ENCODE measurements at places on chromosomes 4 and X.

DNA sequence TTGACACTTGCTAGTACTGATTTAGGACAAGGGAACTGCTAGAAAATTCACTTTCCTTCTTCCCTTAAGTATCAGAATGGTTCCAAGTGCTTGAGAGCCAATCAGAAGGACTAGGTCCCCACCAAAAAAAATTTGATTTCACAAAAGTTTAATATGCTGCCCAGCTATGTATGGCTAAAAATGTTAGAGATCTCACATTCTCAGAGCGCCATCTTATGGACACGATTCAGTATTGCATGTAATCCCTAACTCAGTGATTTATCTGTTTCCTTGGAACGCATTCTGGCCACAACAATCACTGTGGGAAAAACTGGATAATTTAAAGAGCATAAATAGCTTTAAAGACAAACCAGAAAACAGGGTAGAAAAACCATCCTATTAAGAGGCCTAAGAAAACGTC, 255.1 kb upstream of the GPC4 start:
- DNase-seq, result no peak

GRCh38 chr4:36502350-36502749, 220.9 kb downstream of the DTHD1 start:
- DNase-seq, result no peak

DNA sequence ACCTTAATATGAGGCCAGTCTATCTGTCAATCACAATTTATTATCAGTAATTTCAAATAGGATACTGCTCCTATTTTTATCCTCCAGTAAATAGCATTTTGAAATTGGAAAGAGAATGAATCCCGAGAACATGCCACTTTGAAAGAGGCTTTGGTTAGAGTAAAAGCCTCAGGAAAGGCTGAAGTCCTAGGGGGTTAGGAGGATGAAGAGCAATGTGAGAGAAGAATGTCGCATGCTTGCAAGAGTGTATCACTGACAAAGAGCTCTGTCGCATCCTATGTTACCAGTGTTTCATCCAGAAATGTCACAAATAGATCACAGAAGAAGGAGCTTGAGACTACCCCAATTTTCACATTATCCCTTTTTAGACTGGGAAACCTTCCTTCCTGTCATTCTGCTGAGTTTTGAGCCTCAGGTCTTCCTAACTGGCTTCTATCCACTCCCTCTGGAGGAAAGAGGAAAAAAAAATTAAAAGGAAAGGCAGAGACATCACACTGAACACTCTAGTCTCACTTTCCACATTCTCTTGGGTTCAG, 39.8 kb downstream of the GPM6A start:
- no peak for DNase-seq

GRCh38 chrX:69556060-69557011, 52.2 kb downstream of the NALF2 start:
- no peak for DNase-seq

GRCh38 chrX:74925225-74926088, at the start of gene NEXMIF:
TSS of gene NEXMIF (minus strand) at chrX:74925452.
- peak; percentile 31 for DNase-seq

- no peak for DNase-seq
These were observed 30.7 kb upstream of the CLCN4 start for GRCh38 chrX:10126044-10126443.

DNA sequence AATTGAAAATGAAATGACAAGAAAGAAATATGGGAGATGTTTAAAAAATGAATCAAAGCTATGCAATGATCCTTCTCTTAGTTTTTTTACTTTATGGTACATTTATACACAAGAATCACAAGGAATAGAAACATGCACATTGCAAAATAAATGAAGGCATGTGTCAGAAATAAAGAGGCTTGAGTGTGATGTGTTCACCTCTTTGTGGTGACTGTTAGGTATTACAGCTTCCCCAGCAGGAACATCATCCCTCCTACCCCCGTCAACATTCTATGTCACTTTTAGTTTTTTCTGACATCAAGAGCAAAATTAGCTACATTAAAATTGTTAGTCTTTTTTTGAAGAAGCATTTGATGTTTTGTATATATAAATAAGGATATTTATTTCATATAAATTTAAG, 214.8 kb downstream of the SLC4A4 start:
- DNase-seq, result no peak

DNA sequence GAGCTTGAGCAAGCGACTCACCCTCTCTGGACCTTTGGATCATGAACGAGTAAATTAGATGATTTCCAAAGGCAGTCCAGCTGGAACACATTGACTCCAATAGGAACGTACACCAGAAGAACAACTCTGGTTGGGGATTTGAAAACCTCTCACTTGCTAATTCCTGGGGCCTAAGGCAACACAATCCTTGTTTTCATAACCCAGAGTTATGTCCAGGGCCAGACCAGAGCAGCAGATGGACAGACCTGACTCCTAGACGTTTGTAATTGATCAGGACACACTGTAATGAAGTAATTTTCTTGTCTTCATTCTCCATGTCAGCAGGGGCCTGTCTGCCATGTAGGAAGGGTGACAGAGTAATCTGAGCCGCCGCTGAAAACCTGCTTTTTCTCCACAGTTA, 283.9 kb downstream of the IDS start:
- no peak for DNase-seq

DNA sequence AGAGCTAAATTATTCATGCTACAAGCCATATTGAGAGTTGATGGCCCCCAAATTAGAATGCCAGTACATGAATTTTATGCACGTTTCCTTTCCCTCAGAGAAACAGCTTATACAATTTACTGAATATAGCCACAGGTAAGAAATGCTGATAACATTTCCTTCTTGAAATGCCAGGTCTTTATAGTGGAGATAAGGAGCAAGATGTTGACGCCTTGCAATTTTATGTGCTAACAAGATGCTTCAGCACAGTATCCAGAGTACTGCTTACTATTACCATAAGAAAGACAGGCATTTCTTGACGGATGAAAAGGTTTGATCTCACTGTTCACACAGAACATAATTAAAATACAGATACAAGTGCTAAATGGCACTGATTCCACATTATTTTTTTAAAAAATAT, 223.2 kb upstream of the CTSO start:
- DNase-seq, result no peak

DNA sequence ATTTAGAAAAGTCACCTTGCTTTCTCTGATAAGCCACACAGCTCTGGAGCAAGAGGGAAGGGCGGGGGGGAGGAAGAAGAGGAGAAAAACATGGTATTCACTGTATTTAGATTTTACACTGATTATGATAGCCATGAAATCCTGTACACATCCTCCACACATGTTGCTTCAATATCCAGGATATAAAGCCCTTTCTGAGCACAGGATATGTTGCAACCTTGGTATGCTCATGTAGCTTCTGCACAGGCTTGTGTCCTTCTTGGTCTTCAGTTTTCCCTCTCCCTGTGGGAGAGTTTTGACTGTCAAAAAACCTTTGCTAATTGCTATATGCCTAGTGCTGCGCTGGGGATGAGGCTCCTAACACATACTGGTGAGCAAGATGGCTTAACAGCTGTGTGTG, 61.9 kb upstream of the DAPP1 start:
- DNase-seq, result no peak

DNA sequence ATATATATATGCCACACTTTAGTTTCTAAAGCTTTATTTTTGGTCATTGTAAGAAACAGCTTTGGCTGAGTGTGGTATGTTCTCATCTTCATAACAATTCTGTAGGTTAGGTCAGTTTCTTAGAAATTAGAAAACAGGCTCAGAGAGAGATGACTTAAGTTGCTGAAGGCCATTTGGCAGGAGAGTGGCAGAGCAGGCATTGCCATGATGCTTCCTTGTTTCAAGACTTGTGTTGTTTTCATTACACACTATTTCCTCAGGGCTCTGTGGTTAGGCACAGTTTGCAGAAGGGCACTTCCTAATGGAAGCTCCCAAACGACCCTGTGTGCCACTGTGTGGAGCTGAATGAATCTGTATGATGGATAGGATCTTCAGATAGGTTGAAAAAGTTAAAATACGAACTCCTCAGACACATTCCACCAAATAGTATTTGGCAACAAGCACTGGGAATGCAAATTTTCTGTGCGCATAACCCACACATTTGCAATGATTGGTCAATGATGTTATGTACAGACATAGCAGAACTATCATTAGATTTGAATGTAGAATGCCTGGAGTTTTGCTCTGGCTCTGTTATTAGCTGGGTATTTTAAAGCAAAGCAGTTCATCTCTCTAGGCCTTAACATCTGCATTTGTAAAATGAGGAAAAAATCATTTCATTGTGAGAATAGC, 274.3 kb upstream of the HS3ST1 start:
- DNase-seq, result no peak

DNA sequence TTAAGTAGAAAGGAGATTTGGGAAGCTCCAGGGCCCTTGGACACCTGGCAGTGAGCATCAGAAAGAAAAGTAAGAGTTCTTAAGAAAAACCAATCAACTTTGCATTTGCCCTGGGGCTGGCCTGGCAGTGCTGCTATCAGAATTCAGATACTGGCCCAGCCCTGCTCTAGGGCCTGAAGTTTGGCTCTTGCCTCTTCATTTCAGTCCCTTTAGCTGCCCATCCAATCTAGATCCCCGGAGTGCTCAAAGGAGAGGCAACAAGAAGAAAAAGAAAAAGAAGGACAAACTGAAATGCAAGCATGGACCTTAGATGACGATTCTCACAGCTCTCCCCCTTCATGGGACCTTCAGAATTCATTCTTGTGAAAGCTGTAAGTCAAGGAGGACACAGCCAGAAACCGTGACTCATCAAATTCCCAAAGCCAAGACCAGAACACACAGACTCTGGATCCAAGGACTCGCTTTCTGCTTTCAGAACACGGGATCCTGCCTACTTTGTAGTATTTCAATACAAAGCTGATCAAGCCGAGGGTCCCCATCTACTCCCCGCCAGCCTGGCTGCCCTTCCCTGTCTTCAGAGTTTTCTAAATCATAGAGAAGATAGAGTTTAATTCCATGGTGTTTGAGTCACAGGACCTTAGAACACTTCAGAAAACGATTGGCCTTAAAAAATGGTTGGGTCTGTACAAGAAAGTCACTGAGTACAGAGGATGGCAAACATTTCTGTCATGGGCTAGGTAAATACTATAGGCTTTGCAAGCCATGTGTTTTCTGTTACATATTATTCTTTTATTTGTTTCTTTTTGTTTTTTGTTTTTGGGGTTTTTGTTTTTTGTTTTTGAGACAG, 103.7 kb downstream of the RBM47 start:
- no peak for DNase-seq

GRCh38 chr4:121778991-121779628, 14.1 kb upstream of the SMIM43 start:
- DNase-seq, result no peak

DNA sequence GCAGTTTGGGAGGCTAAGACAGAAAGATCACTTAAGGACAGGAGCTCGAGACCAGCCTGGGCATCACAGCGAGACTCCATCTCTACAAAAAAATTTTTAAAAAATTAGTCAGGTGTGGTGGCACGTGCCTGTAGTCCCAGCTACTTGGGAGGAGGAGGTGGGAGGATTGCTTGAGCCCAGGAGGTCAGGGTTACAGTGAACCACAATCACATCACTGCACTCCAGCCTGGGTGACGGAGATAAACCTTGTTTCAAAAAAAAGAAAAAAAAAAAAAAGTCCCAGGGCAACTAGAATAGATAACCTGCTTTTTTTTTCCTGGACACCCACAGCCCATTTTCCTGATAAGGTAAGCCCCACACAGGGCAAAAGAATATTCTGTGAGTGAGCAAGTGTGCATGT, 96.3 kb downstream of the C4orf51 start:
- no peak for DNase-seq

GRCh38 chr4:7777871-7778509, 161.7 kb downstream of the AFAP1 start:
- DNase-seq, result no peak
